ENCODE measurements at places on chromosomes 16 and 17. TPM values are rescaled to one million over a fixed set of nuclear protein-coding genes. Genes with fewer than 3 reads are reported as not detected.

Gene TNFSF12
- total RNA-seq = 7.7 TPM

Gene KATNB1
- 28.6 TPM for total RNA-seq

Gene G6PC1
- not detected for total RNA-seq

Gene MT1G
- total RNA-seq = not detected

DNA sequence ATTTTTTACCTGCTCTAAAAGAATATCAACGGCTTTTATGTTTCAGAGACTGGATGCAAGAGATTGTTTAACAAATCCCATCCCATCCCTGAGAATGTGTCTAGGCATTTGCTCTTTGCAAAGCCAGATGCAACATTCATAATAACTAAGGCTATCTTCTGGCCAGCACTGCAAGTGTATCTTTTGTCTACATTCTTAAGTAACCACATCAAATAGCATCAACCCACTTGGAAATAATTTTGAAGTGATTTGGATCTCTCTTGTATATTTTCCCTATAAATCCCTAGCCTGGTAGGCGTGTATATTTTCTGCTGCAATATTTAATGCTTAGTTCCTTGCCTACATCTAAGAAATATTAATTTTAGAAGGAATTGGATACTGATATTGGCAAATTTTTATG lies 64.3 kb downstream of the PIGL start:
- no peak overlapping the region for H3K27ac ChIP-seq
- no peak for DNase-seq
- peaks cover 15% of the 10 kb centered on the region for H3K4me1 ChIP-seq
- H3K36me3 ChIP-seq = peaks cover 8% of the 10 kb centered on the region
- no peak overlapping the region for H3K4me3 ChIP-seq
- no peaks in the 10 kb centered on the region for H3K27me3 ChIP-seq

- H3K4me3 ChIP-seq = no peak overlapping the region
- H3K27me3 ChIP-seq = peaks cover 89% of the 10 kb centered on the region
- no peaks in the 10 kb centered on the region for H3K36me3 ChIP-seq
- no peak overlapping the region for H3K27ac ChIP-seq
These were observed 16.5 kb downstream of the SPPL2C start for GRCh38 chr17:45861165-45861564.

DNA sequence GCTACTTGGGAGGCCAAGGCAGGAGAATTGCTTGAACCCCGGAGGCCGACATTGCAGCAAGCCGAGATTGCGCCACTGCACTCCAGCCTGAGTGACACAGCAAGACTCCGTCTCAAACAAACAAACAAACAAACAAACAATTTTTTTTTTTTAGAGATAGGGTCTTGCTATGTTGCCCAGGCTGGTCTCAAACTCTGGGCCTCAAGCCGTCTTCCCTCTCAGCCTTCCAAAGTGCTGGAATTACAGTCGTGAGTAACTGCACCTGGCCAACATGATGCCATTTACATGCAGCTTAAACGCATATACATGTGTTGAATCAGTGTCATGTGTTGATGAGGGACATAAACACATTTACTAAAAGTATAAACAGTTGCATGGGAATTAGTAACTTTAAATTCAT lies 2.0 kb upstream of the SLFN5 start:
- H3K4me3 ChIP-seq = peak overlapping the region; percentile 91
- peaks cover 9% of the 10 kb centered on the region for H3K4me1 ChIP-seq
- H3K27ac ChIP-seq = no peak overlapping the region
- DNase-seq = no peak
- peaks cover 54% of the 10 kb centered on the region for H3K36me3 ChIP-seq

GRCh38 chr16:31215287-31216162 lies 1.4 kb downstream of the PYDC1 start:
- DNase-seq = peak; percentile 66
- peak overlapping the region; percentile 68 for H3K4me3 ChIP-seq
- H3K4me1 ChIP-seq = peaks cover 9% of the 10 kb centered on the region
- peaks cover 5% of the 10 kb centered on the region for H3K36me3 ChIP-seq
- H3K27ac ChIP-seq = no peak overlapping the region

- peak; percentile 86 for DNase-seq
- H3K36me3 ChIP-seq = peaks cover 14% of the 10 kb centered on the region
- no peak overlapping the region for H3K27ac ChIP-seq
- no peak overlapping the region for H3K4me3 ChIP-seq
- H3K27me3 ChIP-seq = peaks cover 34% of the 10 kb centered on the region
These were observed 4.9 kb upstream of the ZNF267 start for GRCh38 chr16:31868691-31869167.

GRCh38 chr16:47460359-47460710 lies 528 bp downstream of the ITFG1 start:
- DNase-seq = peak; percentile 4
- H3K4me3 ChIP-seq = peak overlapping the region; percentile 88
- peaks cover 45% of the 10 kb centered on the region for H3K36me3 ChIP-seq
- H3K4me1 ChIP-seq = peaks cover 18% of the 10 kb centered on the region
- H3K27me3 ChIP-seq = no peaks in the 10 kb centered on the region

GRCh38 chr17:40350689-40351358 lies 13.7 kb downstream of the GJD3 start:
- peaks cover 60% of the 10 kb centered on the region for H3K4me1 ChIP-seq
- H3K4me3 ChIP-seq = no peak overlapping the region

- H3K4me1 ChIP-seq = peaks cover 27% of the 10 kb centered on the region
- H3K27me3 ChIP-seq = no peaks in the 10 kb centered on the region
- peak overlapping the region; percentile 39 for H3K4me3 ChIP-seq
These were observed 11.5 kb upstream of the RFFL start for GRCh38 chr17:35074711-35075707.

GRCh38 chr17:78963378-78963777 lies 16.3 kb downstream of the LGALS3BP start:
- peaks cover 16% of the 10 kb centered on the region for H3K4me1 ChIP-seq
- H3K27me3 ChIP-seq = no peaks in the 10 kb centered on the region
- no peak overlapping the region for H3K4me3 ChIP-seq
- H3K27ac ChIP-seq = peak overlapping the region; percentile 58
- DNase-seq = no peak

- no peak overlapping the region for H3K27ac ChIP-seq
- no peaks in the 10 kb centered on the region for H3K27me3 ChIP-seq
- H3K4me1 ChIP-seq = peaks cover 11% of the 10 kb centered on the region
These were observed 14.0 kb downstream of the CARD14 start for GRCh38 chr17:80183581-80184422.

GRCh38 chr16:2163211-2163881 lies 7.8 kb downstream of the TRAF7 start:
- H3K4me1 ChIP-seq = peaks cover 41% of the 10 kb centered on the region
- no peaks in the 10 kb centered on the region for H3K27me3 ChIP-seq
- H3K4me3 ChIP-seq = peak overlapping the region; percentile 58
- peaks cover 38% of the 10 kb centered on the region for H3K36me3 ChIP-seq
- peak overlapping the region; percentile 78 for H3K27ac ChIP-seq
